Globus pallidus (tissue), 1 donor: ENCODE measurements at places on chromosomes 7 and 10.

GRCh38 chr10:6757158-6757557, 177.1 kb upstream of the PRKCQ start:
- no peak for DNase-seq

- DNase-seq: no peak
These were observed 190.2 kb downstream of the RELN start for GRCh38 chr7:103799298-103799697.

- DNase-seq: no peak
These were observed 10.5 kb downstream of the ADAM22 start for GRCh38 chr7:87944547-87944946.

- no peak for DNase-seq
These were observed 44.3 kb downstream of the CCDC71L start for GRCh38 chr7:106616708-106617051.

GRCh38 chr7:85407391-85407790, 220.5 kb upstream of the SEMA3D start:
- DNase-seq: no peak

DNA sequence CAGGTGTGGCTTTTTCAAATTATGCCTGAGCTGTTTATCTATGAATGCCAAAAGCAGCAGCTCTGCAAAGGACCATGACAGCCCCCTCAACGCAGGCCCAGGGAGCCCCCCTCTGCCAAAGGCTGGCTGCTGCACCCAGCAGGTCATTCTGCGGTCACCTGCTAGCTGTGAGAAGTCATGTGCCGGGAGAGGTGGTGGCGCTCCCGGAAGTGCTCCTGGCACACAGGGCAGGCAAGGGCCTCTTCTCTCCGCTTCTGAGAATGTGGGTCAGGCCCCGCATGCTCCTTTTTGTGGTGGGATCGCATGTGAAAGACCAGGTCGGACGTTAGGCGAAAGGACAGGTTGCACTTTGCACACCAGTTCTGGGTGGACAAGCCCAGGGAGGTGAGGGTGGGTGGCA, 16.4 kb downstream of the ZNF488 start:
- no peak for DNase-seq
